Stimulated activated effector memory CD8-positive, alpha-beta T cell treated with anti-CD3 and anti-CD28 coated beads, Interleukin-12 subunit alpha, Interleukin-12 subunit beta, amount 100 ng/mL, for 72 hours (primary cell): ENCODE measurements at places on chromosomes 7 and 10.
A peak's percentile ranks its signal among the peaks of the same experiment; 100 is the strongest.

- no peak for DNase-seq
Observed at GRCh38 chr7:50315739-50316671, 11.5 kb downstream of the IKZF1 start.

DNA sequence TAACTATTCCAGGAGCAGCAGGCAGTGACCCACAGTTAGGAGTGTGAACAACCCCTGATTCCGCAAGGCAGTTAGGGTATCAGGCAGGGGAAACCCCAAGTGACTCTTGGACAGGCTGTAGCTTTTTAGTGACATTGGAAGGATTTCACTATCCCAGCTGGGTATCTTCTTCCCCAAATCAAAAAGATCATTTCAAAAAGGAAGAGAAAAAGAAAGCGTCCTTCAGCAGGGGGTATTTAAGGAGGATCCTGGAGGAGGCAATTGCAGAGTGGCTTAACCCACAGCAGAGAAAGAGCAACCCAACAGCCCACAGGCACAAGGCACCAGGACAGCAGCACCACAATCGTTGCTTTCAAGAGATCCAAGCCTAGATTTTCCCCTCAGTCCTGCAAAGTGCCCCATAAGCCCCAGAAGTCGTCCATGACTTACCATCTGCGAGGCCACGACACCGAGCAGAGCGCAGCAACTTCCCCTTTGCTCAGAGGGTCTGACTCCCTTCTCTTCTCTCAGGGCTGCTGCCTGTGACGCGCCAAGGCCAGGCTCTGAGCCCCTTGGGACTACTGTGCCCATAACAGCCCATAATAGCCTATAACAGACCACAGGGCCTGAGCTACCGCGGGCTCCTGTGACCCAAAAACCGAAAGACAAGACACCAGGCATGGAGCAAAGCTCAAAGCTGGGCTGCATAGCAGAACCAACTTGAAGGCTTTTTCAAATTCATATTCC lies 19.8 kb downstream of the PIK3AP1 start:
- DNase-seq: no peak

GRCh38 chr7:150846291-150847115 lies 5.8 kb upstream of the AOC1 start:
- no peak for DNase-seq

DNA sequence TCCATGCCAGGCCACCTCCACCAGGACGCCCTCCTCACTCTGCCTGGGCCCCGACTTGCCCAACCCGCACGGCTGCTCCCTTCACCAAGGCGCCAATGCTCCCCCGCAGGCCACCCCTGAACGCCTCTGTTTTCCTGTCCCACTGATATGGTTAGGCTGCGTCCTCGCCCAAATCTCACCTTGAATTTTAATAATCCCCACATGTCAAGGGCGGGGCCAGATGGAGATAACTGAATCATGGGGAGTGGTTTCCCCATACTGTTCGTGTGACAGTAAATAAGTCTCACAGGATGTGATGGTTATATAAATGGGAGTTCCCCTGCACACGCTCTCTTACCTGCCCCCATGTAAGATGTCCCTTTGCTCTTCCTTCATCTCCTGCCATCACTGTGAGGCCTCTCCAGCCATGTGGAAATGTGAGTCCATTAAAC lies 29.8 kb downstream of the RSU1 start:
- peak; percentile 33 for DNase-seq

GRCh38 chr7:118104812-118105441 lies 79.0 kb upstream of the LSM8 start:
- DNase-seq: no peak

GRCh38 chr7:80247144-80247543 lies 112.5 kb downstream of the GNAI1 start:
- no peak for DNase-seq

DNA sequence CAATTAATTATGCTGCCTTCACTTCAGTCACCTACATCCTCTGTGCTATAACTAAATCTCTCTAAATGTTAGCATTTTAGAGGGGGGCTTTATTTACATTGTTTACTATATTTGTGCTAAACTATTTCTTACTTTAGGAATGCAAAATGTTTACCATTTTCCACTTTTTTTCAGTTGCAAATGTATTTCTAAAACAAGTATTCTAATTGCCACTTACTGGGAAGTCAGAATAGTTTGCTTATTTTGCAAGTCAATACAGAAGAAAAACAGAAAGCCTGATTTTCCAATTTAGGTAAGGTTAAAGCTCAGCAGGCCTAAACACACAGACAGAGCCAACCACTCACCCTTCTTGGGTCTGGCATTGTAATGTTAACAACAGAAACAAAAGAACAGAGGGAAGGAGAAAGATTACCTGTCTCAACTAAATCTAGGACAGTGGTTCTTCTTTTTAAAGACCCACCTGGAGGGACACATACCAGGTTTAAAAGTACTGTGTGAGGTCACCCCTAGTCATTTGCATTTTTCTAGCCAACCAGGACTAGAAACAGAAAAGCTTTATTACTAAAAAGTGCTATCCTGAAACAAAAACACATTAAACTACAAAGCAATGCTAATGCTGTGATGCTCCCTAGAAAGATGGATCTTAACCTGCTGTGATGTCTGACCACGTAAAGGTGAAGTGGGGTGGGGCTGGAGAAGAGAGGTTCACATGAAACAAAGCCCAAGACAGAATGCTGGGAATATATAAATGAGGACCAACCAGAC lies 178.2 kb downstream of the SLC25A13 start:
- no peak for DNase-seq

DNA sequence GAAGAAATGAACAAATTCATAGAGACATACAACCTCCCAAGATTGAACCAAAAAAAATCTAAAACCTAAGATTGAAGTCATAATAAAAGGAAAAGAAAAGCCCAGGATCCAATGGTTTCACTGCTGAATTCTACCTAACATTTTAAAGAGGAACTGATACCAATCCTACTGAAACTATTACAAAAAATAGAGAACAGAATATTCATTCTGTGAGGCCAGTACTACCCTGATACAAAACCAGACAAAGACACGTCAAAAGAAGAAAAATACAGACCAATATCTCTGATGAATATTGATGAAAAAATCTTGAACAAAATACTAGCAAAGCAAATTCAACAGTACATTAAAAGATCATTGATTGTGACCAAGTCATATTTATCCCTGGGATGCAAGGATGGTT lies 128.5 kb upstream of the STEAP1 start:
- DNase-seq: no peak

DNA sequence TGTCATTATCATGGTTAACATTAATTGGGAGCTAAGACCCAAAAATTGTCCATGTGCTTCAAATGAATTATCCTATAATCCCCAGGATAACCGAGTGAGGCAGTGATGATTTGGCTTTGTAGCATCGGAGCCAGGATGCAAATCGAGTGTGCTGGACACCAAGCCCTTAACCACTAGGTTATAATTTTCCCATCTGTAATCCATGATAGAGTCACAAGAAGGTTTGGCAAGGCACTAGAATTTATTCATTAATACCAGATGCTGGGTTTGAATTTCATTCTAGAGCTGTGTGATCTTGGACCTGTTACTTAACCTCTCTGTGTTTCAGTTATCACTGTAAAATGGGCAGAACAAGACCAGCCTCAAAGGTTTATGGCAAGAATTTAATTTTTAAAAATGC lies 21.0 kb upstream of the ITGB1 start:
- DNase-seq: no peak

- DNase-seq: no peak
Observed at GRCh38 chr7:133676805-133677370, 424.0 kb downstream of the EXOC4 start.

DNA sequence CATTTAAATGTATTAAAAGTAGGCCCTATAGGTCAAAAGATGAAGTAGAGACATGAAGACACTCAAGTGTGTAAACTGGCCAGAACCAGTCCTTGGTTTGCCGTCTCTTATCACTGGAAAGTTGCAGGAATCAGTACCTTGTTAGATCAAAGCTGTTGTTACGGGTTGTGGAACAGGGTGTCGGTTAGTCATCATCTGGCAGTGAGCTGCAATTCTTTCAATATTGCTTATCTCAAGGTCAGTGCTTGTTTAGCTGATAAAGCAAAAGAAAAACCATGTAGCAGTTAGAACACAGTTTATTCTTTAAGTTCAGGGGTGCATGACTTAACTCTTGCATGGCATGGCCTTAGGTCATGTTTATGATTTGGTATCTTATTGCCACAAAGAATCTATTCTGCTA lies 10.0 kb upstream of the SLC13A1 start:
- DNase-seq: no peak

DNA sequence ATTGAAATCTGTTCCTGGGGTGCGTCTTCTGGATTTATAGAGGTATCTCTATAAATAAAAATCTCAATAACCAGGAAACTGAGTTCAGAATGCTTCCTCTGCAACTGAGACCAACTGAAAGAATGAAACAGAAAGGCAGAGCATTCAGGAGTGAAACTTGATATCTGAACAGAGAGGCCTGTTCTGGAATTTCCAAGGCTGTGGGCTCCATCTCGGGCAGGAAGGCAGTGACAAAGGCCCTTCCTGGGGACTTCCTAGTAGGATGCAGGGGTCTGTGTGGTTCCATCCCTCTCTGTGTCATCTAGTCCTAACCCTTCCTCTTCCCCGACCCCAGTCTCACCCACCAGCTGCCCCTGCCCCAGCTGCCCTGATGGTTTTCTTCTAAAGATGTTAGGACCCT lies 52.0 kb downstream of the JCAD start:
- DNase-seq: no peak

GRCh38 chr7:70344726-70345125 lies 746.5 kb downstream of the AUTS2 start:
- DNase-seq: no peak

DNA sequence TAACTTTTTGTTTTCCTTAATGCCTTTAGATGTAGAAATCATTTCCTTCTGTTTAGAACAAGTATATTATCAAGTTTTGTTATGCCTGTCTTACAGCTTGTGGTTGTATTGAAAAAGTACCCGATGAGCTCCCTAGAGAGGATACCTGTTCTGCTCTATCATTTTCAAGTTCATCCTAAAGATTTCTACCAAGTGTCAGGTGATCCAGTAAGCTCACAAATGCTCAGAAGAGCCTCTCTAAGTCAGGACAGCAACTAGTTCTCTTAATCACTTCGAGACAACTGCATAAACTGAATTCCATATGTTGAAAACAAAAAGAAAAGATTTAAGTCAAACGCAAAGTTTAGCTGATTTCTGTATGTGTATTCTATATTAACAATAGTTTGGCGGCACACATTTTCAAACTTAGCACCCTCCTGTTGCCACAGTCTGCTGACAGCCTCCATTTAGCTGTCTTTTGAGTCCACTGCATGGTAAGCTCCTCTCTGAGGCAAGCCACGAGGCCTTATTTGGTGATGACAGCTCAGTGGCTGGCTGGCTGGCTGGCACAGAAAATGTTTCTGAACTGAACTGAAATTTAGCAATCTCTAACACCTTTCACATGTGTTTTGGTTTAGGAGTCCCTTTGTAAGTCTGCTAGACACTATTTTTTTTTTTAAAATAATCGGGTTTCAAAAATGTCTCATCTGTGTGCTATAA lies 59.4 kb downstream of the SEMA3C start:
- no peak for DNase-seq
